ENCODE measurements at places on chromosomes 3 and 15.

GRCh38 chr3:140842984-140843649, 98.5 kb upstream of the SLC25A36 start:
- no peak for DNase-seq

DNA sequence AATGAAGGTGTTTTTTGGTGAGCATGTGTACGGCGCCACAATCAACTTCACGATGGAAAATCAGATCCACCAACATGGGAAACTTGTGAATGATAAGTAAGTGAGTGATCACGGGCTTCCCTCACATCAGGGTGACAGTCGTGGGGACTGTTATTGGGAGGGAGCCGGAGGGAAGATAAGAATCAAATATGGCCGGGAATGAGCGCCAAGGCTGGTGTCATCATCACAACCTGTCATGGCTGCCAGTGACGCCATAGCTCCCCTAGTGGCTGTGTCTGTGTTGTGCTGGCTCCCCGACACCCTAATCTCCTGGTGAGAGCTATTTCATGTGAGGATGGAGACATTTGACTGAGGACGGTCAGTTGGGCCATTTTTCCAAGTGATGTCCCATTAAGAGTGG, 168.5 kb downstream of the SV2B start:
- peak; percentile 23 for DNase-seq

DNA sequence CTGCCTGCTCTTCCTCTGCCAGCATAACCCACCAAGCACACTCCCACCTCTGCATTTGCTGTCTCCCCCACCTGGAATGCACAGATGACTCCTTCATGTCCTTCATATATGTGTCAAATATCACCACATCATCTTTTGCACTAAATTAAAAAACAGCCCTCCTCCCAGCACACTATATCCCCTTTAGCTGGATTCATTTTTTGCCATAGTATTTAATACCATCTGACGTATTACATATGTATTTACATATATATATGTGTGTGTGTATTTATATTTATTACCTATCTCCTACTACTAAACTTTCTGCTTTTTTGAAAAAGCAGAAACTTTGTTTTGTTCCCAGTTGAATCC, 29.4 kb upstream of the UBL7 start:
- no peak for DNase-seq

GRCh38 chr15:57916695-57917094, 148.8 kb downstream of the ALDH1A2 start:
- no peak for DNase-seq

GRCh38 chr3:152737021-152737908, 97.7 kb upstream of the P2RY1 start:
- DNase-seq, result no peak
